ENCODE measurements at places on chromosomes 11 and 22. TPM values are rescaled to one million over a fixed set of nuclear protein-coding genes. Genes with fewer than 3 reads are reported as not detected.
A peak's percentile ranks its signal among the peaks of the same experiment; 100 is the strongest.

DNA sequence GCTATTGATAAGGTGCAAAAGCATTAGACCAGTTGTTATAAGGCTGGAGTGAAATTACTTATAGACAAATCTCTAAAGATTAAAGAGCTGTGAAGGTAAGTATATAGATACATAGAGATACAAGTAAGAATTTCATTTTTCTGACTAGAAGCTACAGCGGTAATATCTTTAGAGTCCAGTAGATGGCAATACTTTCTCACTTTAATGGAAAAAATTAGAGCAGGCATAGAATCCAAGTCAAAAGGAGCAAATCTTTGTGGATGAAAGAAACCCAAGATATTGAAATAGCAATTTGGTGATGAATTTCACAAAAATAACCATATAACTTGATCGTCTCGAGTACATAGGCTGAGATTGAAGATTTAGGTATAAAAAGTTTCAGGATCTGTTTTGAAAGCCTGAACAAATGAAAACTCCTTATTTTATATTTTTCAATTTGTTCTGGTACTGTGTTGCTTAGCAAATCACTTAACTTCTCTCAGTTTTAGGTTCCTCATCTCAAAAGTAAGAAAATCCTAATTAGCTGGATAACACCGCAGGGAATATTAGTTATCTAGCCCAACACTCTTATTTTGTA, 81.9 kb downstream of the UVRAG start:
- DNase-seq = peak; percentile 66

GRCh38 chr11:126751242-126751641, 249.3 kb downstream of the KIRREL3 start:
- no peak for DNase-seq

DNA sequence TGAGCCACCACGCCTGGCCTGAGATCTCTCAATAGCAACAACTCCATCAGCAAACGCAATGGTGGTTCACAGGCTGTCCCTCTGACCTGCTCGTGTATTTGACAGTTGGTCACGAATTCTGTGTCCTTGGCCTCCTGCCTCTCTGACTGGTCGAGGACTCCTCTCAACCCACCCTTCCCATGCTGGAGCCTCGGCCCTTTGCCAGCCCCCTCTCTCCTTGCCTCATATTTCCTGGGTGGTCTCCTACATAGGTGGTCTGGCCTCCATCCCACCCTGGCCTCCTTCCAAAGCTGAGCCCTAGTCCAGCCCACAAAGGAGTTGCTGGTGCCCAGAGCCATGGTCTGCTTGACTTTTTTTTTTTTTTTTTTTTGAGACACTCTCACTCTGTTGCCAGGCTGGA, 11.4 kb upstream of the A4GALT start:
- no peak for DNase-seq

GRCh38 chr11:35887737-35888136, 56.1 kb upstream of the LDLRAD3 start:
- no peak for DNase-seq

DNA sequence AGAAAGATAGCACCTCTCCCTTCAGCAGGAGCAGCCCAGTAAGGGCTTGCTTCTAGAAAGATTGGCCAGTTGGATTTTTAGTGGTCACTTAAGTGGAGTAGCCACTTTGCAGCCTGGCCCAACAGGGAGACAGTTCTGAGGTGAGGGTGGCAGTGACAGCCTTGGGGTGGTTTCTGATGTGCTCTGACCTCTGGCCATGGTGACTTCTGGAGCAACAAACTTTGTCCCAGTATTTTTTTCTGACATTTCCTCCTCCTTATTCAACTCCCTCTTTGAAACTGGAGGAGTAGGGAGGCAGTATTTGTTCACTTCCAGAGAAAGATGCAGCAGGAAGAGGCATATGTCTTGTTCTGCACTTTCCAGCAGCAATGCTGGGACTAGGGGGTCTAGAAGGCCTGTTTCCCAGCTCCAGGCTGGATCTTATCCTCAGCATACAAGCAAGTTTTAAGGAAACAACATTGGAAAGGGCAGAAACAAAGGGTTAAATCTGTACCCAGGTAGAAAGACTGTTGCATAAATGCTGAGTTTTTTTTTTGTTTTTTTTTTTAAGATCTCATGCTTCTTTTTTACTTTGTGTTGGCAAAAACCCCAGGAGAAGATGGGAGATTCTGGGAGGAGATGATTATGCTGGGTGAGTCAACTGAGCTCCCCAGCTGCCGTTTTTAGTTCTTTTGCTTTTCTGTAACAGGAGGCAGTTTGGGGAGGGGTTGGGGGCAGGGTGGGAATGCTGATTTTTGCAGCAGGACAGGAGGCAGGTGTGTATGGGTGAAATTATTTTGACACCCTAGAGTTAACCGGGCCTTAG, 37.2 kb downstream of the RCOR2 start:
- peak; percentile 27 for DNase-seq

TMEM191C gene
- total RNA-seq = 0.20 TPM

SLC22A9 gene
- total RNA-seq = not detected

MYO7A gene
- total RNA-seq = 4.8 TPM

Measured in lung microvascular endothelial cell (primary cell).